ENCODE measurements at places on chromosomes 5 and 9.
A peak's percentile ranks its signal among the peaks of the same experiment; 100 is the strongest.

DNA sequence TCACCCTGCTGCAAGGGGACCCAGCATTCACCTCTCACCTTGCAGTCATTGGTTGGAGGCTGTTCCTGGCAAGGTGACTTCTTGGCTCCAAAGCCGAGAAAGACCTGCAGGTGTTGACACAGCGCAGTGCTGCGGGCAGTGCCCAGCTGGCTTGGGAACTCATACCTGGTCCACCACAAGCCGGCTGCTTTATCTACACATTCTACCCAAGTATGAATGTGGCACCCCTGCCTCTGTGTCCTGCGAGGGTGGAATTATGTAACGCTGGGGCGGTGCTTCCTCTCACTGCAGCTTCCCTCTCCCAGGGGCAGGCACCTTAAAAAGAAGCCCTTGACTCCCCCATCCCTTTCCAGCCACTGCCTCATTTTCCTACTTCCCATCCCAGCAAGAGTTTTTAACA is 2.5 kb upstream of the ZMYND19 start:
- no peak for DNase-seq

DNA sequence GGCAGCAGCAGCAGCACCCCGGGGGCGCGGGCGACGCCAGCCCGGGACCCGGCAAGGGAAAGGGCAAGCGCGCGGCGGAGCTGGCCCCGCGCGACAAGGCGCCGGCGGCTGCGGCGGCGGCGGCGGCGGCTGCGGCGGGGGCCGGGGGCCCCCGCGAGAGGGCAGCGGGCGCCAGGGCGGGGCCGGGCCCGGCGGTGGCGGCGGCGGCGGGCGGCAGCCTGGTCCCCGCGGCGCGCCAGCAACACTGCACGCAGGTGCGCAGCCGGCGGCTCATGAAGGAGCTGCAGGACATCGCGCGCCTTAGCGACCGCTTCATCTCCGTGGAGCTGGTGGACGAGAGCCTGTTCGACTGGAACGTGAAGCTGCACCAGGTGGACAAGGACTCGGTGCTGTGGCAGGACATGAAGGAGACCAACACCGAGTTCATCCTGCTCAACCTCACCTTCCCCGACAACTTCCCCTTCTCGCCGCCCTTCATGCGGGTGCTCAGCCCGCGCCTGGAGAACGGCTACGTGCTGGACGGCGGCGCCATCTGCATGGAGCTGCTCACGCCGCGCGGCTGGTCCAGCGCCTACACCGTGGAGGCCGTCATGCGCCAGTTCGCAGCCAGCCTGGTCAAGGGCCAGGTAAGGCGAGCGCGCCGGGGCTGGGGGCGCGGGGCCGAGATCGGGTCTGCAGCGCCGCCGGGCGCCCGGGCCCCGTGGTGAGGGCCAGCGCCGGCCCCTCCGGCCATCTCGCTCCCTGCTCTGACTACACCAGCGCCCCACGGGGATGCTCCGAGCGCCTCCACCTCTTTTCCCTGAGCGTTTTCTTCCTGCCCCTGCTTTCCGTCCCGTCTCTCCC is at the start of gene UBE2QL1:
Gene UBE2QL1 (plus strand): TSS at position 238 of the 843 bp plus-strand sequence. CDS start 35 bp downstream, at position 273.
- DNase-seq: peak; percentile 65

DNA sequence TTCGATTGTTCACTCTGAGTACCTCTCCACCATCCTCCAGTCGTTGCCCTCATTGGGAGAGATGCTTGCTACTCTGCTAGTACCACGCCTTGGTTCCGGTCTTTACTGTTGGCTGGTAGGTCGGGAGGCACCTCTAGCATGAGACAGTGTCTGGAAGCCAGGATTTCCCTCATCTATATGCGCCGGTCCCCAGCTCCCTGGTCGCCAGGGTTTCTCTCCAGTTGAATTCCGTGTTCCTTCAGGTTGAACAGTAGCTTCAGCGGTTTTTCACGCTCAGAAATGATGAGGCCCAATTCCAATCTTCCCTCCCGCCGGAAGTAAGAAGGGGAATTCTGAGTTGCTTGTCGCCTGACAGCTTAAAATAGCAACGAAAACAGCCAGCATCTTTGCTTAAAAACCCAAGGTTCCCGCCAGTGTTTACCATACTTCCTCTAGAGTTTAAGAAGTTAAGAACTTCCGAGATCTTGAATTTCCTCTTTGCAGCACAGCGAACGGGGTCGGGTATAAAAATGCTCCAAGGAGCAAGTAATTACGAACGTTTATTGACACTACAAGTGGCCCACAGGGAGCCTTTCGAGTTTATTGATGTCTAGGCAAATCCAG is 1.3 kb upstream of the ST8SIA4 start:
- DNase-seq: peak; percentile 4

- no peak for DNase-seq
Observed at GRCh38 chr5:166845044-166845443, 1446.4 kb upstream of the WWC1 start.

- no peak for DNase-seq
Observed at GRCh38 chr9:124437086-124437485, 13.2 kb upstream of the ADGRD2 start.

DNA sequence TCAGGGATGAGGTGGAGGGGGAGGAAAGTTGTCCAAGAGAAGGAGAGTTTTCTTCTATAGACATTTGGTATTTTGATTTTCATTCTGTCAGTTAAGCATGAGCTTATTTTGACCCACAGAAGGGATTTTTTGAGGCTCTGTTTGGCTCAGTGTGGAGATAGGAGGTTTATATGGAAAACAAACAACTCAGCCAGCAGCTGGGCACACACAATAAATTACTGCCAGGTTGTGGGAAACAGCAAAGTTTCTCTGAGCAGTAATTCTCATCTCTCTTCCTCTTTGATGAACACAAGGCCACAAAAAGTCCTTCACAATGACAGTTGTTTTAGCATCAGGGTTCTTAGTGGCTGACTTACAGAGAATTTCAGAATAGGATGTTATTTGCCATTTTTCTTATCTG is 486.1 kb downstream of the KDM4C start:
- no peak for DNase-seq

GRCh38 chr9:85344901-85345300 is 396.9 kb downstream of the AGTPBP1 start:
- no peak for DNase-seq

DNA sequence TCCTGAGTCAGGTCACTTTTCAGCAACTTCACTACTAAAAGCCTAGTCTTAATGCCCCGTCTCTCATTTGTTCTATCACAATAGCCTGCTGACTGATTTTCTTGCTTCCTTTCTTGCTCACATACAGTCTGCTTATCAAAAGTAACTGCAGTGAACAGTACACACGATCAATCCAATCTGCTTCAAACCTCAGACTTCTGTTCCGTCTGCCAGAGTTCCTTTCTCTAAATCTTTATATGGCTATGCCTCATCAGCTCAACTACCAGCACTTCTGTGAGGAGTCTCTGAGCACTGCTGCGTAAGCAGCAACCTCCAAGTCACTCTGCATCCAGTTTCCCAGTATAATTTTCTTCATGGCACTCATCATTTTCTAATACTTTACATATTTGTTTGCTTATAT is 34.8 kb upstream of the PUM3 start:
- DNase-seq: no peak

- DNase-seq: no peak
Observed at GRCh38 chr9:31582071-31582470, 802.4 kb upstream of the ACO1 start.

DNA sequence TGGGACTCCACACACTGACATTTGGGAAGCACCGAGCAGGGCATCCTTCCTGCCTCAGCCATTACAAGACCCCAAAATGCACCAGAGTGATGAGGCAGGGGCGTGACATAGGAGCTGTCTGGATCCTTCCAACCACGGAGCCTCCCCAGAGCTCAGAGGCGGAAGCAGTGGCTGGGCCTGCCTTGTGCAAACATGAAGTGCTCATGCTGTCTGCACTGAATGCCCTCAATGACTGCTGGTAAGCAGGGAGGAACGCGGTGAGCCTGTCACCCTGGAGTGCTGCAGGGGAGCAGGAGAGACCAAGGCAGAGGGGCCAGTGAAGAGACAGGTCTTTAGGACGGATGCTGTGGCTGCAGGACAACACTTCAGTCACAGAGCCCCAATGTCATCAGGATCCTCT is 60.2 kb upstream of the HRH2 start:
- peak; percentile 10 for DNase-seq

- DNase-seq: no peak
Observed at GRCh38 chr9:38240051-38240450, 152.5 kb upstream of the ALDH1B1 start.

- peak; percentile 29 for DNase-seq
Observed at GRCh38 chr5:59125011-59125961, 542.4 kb downstream of the RAB3C start.

- no peak for DNase-seq
Observed at GRCh38 chr5:50716134-50716533, 49.7 kb downstream of the PARP8 start.

DNA sequence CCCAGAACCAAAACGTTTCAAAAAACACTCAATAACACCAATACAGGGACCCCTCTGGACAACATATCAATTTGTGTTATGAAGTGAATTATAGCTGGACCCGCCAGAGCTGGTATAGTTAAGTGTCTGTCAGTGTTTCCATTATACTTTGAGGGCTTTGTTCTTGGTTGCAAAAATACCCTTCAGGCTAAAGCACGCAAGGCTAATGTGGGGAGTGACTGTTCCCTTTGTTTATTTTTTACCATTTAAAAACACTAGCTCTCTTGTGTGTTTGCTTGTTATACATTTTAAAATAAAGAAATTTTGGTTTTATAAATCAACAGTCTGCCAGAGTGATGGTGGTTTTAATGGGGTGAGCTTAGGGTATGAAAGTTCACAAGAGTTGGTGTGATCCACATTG is 859.5 kb downstream of the PTPRD start:
- DNase-seq: no peak

- DNase-seq: no peak
Observed at GRCh38 chr5:17276445-17276844, 59.0 kb downstream of the BASP1 start.

DNA sequence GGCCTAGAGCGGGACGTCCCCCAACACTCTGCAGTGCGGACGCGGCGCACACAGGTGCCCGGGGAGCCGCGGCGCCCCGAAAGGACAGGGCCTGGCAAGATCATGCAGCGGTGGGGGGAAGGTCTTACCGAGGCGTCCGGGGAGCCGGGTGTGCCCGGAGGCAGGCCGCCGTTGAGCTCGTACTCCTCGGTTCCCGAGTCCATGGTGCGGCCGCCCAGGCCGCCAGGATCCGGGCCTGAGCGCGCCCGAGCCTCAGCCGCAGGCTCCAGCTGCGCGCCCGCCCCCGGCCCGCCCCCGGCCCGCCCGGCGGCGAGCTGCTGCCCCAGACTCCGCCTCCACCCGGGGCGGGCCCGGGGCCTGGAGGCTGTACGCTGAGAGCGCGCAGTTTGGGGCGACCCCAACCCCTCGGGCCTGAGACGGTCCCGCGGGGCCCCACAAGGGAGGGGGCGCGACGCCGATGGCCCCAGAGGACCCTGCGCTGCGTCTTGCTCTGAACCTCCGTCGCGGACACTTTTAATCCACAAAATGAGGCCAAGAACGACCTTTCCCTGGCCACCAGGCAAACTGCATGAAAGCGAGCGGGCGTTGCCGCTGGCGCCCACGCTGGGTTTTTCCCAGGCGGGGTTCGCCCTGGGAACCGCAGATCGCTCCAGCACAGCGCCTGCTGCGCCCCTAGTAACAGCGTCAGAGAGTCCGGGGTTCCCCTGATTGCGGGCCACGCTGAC is at the start of gene NINJ1:
Gene NINJ1 (minus strand): TSS at position 237 of the 725 bp plus-strand sequence. CDS start 34 bp downstream, at position 203.
- DNase-seq: peak; percentile 71

DNA sequence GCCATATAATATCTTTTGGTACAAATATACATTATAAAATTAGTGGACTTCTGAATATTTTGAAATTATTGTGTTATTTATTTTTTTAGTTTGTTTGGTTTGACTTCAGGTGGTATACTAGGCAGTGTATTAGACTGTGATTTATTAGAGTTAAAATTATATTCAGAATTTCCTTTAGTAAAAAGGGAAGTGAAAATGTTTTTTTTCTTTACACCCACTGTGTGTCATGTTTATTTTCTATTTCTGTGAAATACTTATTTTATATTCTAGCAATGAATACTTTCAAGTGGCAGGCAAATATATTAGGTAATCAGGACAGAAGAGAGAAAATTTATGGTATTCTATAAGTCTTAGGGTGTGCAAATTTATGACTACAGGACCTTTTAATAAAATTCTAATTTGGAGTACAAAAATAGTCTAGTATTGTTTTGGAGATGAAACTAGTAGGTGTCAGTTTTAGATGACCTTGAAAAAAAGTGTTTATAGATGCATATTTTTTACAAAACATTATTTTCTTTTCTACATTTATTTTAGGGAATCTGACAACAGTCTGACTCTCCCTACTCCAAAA is 8.8 kb downstream of the CSNK1G3 start:
- no peak for DNase-seq

DNA sequence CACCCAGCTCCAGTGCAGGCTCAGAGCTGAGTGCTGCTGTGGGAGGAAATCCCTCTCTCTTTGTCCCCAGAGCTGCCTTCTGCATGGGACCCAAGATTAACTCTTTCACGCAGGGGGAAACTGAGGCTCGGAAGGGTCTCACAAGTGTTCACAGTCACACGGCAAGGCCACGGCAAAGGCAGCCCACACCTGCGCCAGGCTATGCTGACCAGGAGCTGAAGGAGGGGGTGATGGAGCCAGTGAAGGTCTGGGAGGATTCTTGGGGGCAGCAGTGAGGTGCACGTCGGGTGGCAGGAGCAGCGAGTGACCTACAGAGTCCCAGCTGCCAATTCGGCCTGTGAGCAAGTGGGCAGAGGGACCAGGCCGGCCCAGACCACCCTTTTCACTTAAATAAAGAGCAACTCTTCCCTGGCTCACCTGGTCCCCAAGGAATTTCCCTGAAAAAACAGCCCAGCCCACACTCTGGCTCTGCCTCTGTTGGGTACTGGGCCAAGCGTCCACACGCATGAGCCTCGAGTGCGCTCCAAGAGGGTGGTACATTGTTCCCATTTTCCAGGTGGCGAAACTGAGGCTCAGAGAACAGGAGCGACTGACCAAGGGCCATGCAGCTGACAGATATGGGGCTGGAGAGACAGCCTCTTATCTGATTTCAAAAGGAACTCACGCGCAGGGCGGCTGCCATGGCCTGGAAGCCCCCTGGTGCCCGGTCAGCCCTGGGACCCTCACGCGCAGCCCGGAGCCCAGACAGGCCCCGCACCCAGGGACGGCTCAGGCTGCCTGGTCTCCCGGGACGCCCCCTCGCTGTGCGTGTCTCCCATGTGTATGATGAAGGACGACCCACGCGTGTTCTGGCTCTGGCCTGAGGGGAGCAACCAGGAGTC is 28.2 kb downstream of the SARDH start:
- DNase-seq: no peak

DNA sequence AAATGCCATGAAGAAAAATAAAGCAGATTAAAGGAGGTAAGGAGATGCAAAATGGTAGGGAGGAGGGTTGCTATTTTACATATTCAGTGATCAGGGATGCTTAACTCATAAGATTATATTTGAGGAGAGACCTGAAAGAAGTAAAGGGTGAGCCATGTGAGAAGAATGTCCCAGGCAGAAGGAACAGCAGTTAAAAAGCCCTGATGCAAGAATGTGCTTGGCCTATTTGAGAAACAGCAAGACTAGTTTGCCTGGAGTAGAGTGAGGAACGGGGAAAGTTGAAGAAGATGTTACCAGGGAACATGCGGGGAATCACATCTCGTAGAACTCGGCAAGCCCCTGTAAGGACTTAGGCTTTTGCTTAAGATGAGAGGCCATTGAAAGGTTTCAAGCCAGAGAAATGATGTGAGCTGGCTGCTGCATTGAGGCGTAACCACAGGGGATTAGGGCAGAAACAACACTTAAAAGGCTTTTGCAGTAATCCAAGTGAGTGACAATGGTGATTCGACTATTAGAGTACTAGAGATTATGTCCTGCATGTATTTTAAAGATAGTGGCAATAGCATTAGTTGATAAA is 198.7 kb downstream of the VPS13A start:
- no peak for DNase-seq
